ENCODE measurements at places on chromosomes 3 and 15.

DNA sequence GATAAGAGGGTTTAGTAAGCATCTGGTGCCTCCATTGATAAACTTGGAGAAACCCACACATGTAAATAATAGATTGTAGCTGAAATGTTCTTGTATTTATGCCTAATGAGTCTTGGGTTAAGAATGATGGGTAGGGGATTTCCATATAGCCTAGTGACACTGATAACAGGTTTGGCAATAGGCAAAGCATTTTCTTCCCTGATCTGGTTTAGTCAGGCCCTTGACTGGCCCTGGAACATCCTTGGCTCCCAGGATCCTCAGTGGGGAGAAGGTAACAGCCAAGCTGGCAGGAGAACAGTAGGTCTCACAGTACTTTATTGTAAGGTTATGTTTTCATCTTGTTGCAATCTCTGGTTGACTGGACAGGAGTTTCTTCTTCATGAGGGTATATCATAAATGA lies 228.4 kb downstream of the DIPK2A start:
- DNase-seq: no peak

- DNase-seq: no peak
Measured at GRCh38 chr3:138154534-138154933, 20.2 kb downstream of the DBR1 start.

DNA sequence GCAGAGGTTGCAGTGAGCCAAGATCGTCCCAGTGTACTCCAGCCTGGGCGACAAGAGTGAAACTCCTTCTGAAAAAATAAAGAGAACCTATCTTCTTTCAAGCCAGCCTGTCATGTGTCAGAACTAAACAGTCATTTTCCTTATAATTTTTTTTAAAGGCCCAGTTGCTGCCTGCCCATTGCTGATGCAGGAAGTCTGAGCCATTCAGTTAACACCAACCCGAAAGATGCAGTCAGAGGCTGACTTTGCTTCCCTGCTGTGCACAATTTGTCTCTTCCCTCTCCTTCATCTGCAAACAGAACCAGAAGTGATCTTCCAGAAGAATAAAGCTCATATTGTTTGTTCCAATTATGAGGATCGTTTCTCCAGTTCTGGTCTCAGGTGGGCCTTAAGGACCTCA lies 220.6 kb downstream of the SLCO3A1 start:
- DNase-seq: no peak

GRCh38 chr3:10248984-10249748 lies 907 bp downstream of the TATDN2 start:
- peak; percentile 57 for DNase-seq

DNA sequence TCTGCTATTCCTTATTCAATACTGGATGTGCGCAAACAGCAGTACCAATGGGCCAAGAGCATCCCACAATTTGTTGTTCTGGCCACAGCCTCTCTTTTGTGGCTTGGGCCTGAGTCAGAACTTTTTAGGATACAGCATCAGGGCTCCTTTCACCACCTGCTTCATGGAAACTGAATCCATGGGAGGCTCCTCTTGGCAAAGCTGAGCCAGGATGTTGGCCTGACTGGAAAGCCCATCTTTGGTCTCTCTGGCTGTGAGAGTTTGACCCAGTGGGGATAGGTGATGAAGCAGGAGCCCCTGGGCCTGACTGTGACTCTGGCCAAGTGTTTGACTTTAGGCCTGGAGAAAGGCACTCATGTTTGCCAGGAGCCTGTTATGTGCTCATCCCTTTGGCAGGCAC lies 27.6 kb downstream of the IL16 start:
- no peak for DNase-seq

- DNase-seq: no peak
Measured at GRCh38 chr15:22974745-22975144, 5.4 kb downstream of the CYFIP1 start.

DNA sequence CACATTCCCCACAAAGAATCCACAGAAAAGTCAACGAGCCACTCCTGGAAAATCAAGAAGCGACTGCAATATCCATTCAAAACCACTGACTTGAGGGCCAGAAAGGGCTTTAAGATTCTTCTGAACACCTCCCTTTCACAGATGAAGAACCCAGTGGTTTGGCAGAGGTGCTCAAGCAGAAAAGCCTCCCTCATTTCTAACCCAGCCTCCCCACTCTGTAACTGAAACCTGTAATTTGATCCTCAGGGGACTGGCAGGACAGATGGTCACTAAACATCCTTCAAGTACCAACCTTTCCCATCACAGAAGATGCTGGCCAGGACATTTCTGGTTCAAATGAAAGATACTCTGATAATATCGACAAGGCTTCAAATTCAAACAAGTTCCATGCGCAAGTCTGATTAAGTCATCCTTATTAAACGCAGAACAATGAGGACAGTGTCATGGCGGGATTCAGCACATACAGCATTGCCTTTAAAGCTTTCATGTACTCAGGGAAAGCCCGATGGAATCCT lies 5.5 kb downstream of the SEMA5B start:
- DNase-seq: no peak

DNA sequence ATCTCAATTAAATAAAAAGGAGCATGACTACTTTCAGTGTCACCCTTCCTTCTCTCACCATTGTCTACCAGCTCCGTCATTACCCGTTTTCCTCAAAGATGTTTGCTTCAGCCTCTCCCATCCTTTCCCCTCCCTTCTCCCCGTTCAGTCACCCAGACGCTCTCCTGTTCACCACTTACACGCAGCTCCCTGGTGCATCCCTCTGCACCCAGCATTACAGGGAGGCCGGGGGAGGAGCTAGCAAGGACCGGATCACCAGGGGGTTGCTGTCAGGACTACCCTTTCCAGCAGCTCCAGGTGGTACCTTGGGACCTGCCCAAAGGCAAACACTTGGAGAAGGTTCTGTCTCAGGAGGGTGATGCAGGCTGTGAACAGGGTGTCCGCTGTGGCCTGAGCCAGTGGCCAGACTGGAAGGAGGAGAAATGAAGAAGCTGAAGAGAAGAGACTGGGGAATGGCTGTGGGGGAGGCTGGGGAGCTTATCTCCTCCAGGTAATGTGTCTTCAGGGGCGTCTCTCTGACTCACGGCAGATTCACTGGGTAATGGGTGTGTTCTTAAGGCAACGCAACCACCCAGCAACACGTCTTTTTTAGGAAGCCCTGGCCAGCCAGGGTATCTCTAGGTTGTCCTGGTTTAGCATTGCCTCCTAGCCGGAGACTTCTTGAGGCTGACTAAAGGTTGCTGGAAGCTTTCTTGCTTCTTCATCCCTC lies 21.8 kb upstream of the BDH1 start:
- DNase-seq: no peak

GRCh38 chr15:43931790-43932435 lies 105.1 kb downstream of the WDR76 start:
- DNase-seq: no peak

GRCh38 chr3:63972196-63972595 lies 51.1 kb downstream of the PSMD6 start:
- DNase-seq: no peak

DNA sequence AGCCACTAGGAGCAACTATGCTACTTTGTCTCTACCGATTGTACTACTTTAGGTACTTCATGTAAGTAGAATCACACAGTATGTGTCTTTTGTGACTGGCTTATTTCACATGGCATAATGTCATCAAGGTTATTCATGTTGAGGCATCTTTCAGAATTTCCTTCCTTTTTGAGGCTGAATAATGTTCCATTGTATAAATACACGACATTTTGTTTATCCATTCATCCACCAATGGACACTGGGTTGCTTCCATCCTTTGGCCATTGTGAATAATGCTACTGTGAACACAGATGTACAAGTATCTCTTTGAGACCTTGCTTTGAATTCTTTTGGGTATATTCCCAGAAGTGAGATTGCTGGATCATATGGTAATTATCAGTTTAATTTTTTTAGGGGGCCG lies 29.2 kb downstream of the MYO5A start:
- no peak for DNase-seq

- no peak for DNase-seq
Measured at GRCh38 chr15:73865904-73866303, 7.5 kb upstream of the TBC1D21 start.

GRCh38 chr3:170670504-170670903 lies 84.6 kb upstream of the SLC7A14 start:
- no peak for DNase-seq

DNA sequence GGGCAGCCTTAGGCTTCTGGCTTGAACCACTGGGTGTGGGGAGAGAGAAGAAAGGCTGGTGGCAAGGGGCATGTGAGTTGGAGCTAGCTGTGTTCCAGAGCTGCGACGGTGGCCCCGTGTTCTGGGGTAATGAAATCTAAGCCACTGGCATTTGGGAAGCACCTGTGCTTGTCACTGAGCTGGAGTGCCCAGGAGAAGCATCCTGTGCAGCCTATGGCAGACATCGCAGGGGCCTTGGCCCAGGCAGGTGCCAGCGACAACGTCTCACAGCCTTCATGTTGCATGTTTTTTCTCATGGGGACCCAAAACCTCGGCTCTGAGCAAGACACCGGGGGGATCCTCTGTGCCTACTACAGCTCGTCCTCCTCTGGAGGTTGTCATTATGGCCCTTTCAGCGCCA lies 91.1 kb upstream of the PLXNA1 start:
- no peak for DNase-seq

- DNase-seq: no peak
Measured at GRCh38 chr15:76058714-76059319, 968 bp upstream of the TMEM266 start.

All from stimulated activated CD4-positive, alpha-beta T cell treated with anti-CD3 and anti-CD28 coated beads, Interleukin-2, amount 100 ng/mL, for 4 hours (primary cell).